ENCODE measurements at places on chromosomes 7 and 10.

GRCh38 chr7:136709876-136710275 is 158.6 kb upstream of the CHRM2 start:
- no peak for DNase-seq

DNA sequence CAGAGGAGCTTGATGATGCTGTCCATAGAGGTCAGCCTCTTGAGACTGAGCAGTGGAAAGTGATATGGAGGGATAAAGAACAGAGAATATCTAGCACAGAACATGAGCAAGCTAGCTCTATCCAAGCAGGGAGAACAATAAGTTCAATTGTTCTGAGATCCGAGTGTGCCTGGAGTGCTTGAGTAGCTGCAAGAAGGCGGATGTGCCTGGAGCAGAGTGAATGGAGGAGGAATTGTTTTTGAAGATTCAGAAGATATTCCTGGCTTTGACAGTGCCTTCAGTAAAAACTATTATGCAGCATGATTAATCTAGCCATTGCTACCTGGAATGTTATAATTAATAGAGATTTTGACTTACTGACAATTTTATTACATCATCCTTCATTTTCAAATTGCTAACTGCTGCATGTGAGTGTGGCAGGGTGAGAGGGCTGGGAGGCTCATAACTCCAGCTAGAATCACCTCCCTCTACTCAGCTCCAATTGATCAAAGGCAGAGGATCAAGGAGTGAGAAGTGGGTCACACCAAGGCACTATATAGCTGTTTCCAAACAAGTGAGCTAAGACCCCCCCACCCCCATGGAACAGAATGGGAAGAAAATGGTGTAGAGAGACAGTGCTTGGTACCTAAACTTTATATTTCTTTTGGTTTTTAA is 302.8 kb downstream of the ADRA2A start:
- DNase-seq: no peak

DNA sequence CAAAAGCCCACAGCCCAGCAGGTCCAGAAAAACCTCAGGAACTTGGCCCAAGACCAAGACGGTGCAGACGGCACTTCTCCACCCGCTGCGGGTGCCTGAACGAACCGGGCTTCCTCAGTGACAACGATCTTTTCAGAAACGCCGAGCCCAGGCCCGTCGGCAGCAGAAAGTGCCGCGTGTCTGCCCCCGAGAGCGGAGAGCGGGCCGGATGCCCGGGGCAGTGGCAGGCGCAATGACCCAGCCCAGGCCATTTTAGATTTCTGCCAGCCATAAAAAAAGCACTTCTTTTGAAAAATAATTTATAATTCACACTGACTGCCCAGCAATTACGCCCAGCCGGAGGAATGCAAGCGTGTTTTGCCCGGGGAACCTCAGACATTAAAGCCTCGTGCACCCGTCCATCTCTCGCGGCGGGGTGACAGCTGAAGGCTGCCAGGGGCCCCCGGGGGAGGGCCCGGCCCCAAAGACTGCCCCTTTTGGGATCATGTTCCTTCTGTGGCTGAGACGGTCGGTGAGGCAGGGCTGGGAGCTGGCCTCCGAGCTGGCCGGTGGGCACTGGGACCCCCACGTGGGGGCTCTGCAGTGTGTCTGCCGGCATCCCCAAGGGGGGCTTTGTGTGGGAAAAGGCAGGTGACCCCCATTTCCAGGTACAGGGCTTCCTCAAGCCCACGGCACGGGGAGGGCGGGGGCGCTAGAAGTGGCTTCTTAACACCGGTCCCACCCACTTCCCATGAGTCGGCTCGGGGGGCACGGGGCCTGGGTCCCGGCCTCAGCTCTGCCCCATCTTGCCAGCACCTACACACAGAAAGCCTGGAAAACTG is 71.3 kb upstream of the PDGFA start:
- DNase-seq: no peak

DNA sequence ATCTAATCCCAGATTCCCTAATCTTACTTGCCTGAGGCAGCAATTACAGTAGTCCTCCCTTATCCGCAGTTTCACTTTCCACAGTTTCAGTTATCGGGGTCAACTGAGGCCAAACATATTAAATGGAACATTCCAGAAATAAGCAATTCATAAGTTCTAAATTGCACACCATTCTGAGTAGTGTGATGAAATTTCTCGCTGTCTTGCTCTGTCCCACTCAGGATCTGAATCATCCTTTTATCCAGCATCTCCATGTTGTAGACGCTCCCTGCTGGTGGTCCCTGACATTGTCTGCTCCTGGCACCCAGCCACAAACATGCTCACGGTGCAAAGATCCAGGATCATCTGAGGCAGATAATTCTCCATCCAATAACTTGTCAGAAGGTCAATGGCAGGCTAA is 128.7 kb upstream of the CXCL12 start:
- DNase-seq: no peak

DNA sequence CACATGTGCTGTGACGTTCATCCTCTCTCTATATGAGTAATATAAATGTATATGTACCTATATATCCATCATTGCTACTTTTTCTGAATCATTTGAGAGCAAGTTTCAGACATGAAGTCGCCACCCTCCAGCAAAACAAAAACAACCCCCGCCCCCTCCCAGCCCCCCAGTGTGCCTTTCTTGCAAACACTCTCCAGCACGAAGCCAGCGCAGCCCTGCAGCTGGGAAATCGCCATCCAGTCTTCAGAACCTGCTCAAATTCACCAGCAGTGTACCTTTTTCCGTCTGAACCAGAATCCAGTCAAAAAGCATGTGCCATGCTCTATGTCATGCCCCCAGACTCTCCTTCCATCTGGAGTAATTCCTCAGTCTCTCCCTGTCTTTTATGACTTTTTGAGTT is 135.8 kb downstream of the TACC2 start:
- no peak for DNase-seq

- no peak for DNase-seq
Observed at GRCh38 chr10:124704428-124705380, 39.5 kb downstream of the FAM53B start.

- no peak for DNase-seq
Observed at GRCh38 chr10:24744946-24745345, 21.3 kb upstream of the ARHGAP21 start.

DNA sequence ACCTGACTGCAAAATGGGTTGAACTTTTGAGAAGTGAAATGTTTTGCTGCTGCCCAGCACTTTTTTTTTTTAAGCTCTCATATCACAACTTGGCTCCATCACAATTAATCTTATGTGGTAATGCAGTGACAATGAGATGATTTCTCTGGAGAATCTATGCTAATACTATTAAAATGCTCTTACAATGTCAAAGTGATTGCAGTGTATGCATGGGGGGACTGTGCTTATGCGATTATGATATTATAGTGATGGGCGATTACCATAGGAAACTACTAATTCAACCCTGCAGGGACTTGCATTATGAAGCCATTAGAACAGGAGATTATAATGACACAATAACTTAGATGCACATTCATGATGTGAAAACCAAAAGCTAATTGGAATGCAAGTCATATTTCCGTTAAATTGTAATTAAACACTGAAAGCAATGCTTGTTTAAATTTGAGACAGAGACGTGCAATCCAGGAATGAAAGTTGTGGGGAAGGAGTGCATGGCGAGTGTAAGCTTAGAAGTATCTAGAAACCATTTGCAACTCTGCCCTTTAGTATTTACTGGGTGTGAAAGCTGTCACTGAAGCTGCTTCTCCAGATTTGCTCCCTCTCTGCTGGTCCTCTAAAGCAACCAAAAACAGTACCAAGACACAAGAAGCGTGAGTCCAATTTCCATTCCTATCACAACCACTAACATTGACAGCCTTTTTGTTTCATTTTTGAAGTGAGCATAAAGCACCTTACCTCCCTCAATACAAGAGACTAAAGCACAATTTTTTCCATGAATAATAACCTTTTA is 21.6 kb downstream of the PTER start:
- no peak for DNase-seq

DNA sequence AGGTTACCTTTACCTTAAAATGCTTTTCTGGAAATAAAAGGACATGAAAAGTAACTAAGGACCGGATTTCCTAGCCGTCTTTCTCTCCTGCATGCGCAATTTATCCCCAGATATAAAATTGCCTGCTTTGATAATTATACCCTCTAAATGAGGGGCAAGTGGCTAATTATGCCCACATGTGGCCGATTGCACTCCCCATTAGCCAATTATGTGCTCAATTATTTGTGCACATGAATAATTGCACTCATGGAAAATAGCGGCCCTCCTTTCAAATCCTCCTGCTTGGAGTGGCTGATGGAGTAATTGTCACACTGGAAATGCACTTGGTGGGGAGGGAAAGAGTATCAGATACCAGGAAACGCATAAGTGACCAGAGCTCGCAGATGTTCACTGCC is 66.4 kb upstream of the ATRNL1 start:
- DNase-seq: no peak

DNA sequence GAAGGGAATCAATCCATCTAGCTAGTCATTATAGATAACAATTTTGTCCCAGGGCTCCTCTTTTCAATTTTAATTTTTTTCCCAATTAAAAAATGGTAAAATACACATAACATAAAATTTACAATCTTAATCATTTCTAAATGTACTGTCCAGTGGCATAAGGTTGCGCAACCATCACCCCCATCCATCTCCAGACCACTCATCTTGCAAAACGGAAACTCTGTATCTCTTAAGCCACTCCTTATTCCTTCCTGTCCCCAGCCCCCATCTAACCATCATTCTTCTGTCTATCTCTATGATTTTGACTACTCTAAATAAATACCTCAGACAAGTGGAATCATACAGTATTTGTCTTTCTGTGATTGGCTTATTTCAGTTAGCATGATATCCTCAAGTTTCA is 46.1 kb upstream of the RAB18 start:
- no peak for DNase-seq

DNA sequence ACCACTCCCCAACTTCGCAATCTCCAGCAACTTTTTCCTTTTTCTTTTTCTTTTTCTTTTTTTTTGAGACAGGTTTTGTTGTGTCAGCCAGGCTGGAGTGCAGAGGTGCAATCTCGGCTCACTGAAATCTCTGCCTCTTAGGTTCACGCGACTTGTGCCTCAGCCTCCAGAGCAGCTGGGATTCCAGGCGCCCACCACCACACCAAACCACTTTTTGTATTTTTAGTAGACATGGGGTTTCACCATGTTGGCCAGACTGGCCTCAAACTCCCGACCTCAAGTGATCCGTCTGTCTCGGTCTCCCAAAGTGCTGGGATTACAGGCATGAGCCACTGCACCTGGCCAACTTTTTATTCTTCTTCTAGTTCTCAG is 55.0 kb downstream of the KIAA1549 start:
- DNase-seq: no peak

DNA sequence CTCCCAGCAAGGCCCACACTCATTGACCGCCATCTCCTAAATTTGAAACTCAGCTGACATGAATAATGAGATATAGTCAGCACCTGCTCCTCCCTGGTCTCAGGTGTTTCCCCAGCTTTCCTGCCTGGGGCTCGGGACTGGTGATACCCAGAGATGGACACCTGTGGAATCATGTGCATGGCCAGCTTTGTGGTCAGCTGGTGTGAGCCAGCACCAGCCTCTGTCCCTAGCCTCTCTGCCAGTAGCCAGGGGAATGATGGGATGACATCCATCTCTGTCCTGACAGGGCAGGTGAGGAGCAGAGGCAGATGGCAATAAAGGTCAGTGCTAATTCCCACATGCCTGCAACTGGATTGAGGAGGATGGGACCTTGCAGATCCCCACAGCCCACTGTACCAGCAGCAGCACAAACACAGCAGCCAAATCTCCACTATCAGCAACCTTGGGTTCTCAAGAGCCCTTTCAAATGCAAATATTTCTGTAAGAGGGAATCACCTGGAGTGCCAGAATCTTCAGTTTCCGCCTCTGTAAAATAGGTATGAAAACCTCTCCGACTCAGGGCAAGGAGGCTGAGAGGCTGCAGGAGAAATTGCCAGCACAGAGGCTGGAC is 329.2 kb upstream of the ZMIZ1 start:
- no peak for DNase-seq

GRCh38 chr10:101295261-101295660 is 58.7 kb upstream of the BTRC start:
- no peak for DNase-seq

GRCh38 chr7:13742126-13742525 is 247.3 kb downstream of the ETV1 start:
- no peak for DNase-seq

Measured in GM19239 (cell line).